Inflammatory macrophage treated with lipopolysaccharide for 1 hour (primary cell): ENCODE measurements at places on chromosomes 1 and 21.

DNA sequence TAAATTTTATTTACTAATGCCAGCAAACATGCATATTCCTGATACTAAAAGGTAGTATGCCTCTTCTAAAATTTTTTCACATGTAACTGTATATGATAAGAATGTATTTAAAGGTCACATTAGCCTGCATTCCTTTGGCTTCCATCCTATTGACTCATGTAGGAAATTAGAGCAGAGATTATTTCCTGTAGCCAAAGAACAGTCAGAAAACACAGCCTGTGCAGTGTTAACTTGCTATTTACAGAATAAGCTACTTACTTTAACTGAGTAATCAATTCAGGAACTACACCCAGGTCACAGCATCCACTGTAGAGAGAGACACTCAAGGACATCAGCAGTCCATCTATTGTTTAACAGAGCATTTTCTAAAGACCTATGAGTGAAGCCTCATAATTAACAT is 154.5 kb upstream of the ADGRL4 start:
- DNase-seq, result no peak

DNA sequence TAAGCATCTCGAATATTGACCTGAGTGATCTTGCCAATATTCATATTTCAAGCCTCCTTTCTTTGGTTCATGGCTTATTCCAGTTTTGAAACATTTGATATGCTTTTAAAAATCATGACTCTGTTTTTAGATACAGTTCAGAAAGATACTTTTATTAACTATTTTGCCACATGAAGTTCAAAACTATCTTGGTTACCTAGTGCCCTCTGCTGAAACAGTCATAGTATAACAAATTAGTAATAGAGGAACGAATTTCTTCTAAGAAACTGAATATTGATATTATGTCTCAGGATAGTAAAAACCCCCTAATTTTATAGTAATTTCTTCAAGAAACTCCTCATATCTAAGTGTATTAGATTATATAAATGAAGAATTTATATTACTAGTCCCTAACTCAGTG is 52.6 kb upstream of the RC3H1 start:
- DNase-seq, result peak; percentile 9

DNA sequence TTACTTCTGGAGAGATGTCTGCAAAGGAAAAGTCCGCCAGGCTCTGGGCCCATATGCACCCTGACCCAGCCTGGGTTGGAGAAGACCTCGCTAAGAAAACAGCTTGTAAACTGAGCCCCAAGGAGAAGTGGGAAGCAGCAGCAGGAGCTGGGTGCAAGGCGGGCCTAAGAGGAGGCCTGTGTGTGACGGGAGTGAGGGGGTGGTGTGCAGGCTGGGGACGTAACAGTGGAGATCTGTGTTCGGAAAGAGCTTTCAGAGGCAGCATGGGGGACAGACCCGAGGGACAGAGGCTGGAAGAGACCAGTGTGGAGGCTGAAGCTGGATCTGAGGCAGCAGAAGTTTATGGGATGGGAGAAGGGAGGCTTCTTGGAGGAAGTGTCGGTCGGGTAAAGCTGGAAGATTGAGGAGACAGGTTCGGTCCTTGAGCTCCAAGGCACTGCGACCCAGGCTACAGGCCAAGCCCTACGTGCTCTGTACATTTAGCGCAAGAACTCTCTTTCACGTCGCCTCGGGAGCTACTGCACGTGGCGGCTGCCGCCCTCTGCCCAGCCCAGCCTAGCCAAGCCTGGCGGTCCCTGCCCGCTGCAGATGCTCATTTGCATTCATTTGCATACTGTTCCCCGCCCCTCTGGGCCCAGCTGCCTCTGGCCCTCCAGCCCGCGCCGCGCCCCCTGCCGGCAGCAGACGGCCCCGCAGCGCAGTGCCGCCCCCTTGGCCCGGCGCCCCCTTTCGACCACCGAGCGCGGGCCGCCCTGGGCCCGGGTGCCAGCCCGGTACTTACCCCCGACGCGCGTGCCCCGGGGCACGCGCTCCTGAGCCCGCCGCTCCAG is 6.3 kb downstream of the HPCA start:
- no peak for DNase-seq

GRCh38 chr1:147246044-147246690 is 3.7 kb downstream of the CHD1L start:
- DNase-seq, result no peak

DNA sequence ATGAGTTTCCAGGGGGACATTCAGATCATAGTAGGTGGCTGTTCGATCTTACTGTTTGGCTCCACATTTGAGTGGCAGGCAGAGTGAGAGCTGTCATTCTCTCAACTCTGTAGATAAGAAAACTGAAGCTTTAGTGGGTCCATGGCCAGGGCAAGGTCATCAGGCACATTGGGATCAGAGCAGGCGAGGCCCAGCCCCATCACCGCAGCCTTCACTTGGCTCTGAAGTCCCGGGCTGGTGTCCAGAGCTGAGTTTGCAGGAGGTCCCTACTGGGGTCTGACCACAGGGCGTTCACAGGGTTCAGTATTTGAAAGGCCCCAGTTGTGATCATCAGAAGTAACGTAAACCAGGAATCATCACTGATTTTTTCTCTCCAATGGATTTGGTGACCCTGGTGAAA is 76.7 kb downstream of the OBSCN start:
- DNase-seq, result no peak

DNA sequence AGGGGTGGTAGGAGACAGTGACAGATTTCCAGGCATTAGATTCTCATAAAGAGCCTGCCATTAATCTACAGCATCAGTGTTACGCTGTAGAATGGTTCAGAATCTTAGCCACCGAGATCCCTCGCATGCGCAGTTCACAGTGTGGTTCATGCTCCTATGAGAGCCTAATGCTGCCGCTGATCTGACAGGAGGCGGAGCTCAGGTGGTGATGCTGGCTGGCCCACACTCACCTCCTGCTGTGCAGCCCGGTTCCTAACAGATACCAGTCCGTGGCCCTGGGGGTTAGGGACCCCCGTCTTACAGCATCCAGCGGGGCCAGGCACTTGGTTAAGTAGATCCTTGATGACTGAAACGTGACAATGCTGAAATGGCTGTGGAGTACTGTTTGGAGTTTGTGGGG is 163.6 kb upstream of the C1orf21 start:
- DNase-seq, result no peak

DNA sequence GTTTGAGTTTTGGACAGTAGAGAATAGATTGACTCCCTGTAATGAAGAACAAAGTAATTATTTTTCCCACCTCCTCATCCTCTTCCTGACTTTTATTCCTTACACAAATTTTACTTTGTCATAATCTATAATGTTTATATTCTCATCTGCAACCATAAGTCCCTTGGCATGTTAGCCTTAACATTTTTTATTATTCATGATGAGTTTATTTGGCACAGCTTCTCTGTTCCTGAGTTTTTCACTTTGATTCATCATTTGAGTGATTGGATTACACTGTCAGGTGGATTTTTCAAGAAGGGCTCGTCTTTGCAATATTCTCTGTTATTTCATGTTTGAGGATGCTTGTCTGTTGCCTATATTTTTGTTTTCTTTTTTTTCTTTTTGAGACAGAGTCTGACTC is 35.7 kb downstream of the TNFRSF8 start:
- no peak for DNase-seq

GRCh38 chr1:1260843-1261560 is 12.7 kb downstream of the UBE2J2 start:
- DNase-seq, result no peak

DNA sequence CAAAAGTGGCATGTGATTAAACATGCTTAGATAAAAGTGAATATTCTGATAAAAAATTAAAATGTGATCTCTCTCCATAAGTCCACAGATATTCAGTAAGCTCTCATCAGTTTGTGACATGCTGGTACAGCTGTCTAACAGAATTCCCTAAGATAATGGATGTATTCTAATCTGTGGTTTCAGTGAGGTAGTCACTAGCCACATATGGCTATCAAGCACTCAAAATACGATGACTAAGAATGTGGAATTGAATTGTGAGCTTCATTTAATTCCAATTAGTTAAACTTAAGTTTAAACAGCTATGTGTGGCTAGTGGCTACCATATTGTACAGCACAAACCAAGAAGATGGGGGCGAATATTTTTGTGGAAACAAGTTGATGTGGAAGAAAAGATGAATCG is 4.1 kb upstream of the REG4 start:
- DNase-seq, result no peak
